ENCODE measurements at places on chromosomes 7 and 10. TPM values are rescaled to one million over a fixed set of nuclear protein-coding genes. Genes with fewer than 3 reads are reported as not detected.

- DNase-seq: no peak
These were observed 64.8 kb upstream of the MEOX2 start for GRCh38 chr7:15751191-15751701.

- DNase-seq: no peak
These were observed 100.2 kb downstream of the MMRN2 start for GRCh38 chr10:86857128-86857721.

STAG3 gene
- 103 TPM for total RNA-seq

DNA sequence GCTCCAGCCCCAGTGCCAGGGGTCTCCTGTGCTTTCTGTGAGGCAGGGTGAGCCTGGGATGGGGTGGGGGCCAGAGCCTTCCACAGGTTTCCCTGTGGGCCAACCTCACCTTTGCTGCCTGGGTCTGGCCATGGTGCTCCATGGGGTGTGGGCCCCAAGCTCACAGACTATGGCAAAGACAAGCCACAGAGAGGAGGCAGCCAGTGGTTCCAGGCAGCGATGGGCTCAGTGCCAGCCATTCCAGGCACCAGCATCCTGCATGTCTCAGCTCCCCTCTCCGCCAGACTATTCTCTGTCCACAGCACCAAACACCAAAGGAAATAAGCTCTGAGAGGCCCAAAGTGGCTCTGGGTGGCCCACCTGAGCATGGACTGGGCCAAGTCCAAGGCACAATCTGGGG lies 133.5 kb downstream of the PTPN20 start:
- DNase-seq: no peak

STRIP2 gene
- 73.5 TPM for total RNA-seq

DNA sequence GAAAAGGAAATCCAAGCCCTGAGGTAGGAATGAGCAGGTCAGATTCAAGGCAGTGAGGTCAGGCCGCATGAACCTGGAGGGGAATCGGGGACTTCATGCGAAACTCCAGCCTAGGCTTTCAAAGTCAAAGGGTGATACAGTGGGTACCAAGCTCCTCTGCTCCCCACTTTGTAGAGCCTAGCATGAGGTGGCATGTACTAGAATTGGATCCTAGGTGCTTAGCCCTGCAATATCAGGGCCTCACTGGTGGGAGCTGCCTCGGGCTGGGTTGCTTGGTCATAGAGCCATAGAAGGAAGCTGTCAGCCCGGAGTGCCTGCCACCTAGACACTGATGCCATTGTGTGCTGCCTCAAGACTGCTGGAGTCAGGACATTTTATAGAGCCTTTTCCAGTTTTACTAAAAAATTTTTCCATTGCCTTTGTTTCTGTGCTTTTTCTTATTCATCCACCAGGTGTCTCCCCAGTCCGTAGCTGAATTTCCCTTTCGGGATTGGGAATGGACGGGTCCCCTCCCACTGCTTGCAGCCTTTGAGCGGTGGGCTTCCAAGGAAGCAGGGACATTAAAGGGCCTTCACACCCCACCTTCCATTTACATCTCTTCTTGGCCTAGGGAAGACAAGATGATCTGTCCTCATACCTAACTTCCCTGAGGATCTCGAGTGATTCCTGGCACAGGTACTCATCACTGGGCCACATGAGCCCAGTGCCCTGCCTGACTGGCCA lies 5.5 kb upstream of the LZTS2 start:
- no peak for DNase-seq

Measured in activated T-cell treated with anti-CD3 and anti-CD28 coated beads, Interleukin-2, amount 50 U/mL, for 72 hours (primary cell).